ENCODE measurements at places on chromosomes 12 and 14. TPM values are rescaled to one million over a fixed set of nuclear protein-coding genes. Genes with fewer than 3 reads are reported as not detected.
A peak's percentile ranks its signal among the peaks of the same experiment; 100 is the strongest.

The CELA1 gene
- 0.73 TPM for total RNA-seq

GRCh38 chr12:74455429-74455828, 82.2 kb upstream of the ATXN7L3B start:
- DNase-seq = no peak

The CPNE6 gene
- total RNA-seq = not detected

The TSPAN11 gene
- not detected for total RNA-seq

DNA sequence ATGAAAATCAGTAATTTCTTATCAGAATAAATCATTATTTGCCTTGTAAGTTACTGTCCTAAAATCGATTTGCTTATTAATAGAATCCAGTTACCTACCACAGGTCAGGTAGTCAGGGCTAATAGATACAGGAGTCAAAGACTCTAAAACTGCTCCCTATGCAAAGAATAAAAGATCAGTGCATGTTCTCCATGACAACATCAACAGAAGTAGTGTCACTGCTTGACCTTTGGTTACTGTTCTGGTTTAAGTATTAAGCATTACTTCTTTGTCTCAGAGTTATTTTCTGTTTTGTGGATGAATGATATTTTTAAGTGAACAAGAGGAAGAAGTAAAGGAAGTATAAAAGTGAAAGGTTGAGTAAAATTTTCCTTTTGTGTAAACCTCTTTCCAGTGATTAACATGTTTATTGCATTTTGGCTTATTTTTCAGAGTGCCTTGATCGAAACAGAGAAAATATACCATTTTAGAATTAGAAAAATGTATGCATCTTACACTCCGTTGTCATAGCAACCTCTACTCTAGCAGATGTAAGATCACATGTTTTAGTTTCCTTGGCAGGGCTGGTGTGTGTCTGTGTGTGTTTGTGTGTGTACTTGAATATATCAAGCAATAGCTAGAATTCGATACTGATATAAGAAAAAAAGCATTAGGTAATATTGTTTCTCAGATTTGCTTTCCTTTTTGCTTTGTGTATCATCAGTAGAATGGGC, 44.7 kb downstream of the ABCD2 start:
- DNase-seq = no peak

- no peak for DNase-seq
These were observed 176.7 kb upstream of the SEL1L start for GRCh38 chr14:81710232-81710845.

The HRK gene
- total RNA-seq = not detected

- no peak for DNase-seq
These were observed 179.4 kb downstream of the KSR2 start for GRCh38 chr12:117789195-117789912.

- no peak for DNase-seq
These were observed 39.8 kb upstream of the GPR68 start for GRCh38 chr14:91284146-91284790.

GRCh38 chr12:126883697-126884096, 1383.3 kb upstream of the TMEM132C start:
- no peak for DNase-seq

GRCh38 chr14:60090864-60091519, 731 bp upstream of the PCNX4 start:
- peak; percentile 26 for DNase-seq

DNA sequence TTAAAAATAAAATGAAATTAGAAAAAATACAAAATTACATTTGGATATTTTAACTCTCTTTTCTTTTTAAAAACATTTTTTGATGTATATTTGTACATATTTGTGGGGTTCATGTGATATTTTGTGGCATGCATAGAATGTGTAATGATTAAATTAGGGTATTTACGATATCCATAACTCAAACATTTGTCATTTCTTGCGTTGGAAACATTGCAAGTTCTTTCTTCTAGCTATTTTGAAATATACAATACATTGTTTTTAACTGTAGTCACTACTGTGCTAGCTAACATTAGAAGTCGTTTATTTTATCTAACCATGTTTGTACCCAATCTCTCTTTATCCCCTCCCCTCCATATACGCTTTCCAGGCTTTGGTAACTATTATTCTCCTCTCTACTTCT, 13.9 kb upstream of the EIF2S3B start:
- no peak for DNase-seq

The AQP2 gene
- not detected for total RNA-seq

GRCh38 chr12:130713581-130713991, 2.5 kb downstream of the RIMBP2 start:
- no peak for DNase-seq

GRCh38 chr12:93729934-93730333, 52.8 kb downstream of the CRADD start:
- no peak for DNase-seq

DNA sequence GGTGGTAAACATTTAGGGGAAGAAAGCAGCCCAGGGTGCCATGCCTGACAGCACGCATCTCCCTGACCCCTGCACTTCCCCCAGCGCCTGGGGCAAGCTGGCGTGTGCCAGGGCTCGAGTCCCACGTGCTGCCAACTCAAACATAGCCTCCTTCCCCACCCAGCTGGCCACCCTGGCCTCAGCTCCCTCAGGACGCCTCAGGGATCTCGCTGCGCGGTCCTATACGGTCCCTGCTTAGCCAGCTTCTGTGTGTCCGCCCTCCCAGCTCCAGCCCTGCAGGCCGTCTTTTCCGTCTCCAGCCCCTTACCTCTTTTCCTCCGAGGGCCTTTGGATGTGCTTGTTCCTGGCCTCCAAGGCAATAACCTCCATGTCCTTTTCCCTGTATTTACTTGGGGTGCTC, 71.0 kb downstream of the TESC start:
- no peak for DNase-seq

DNA sequence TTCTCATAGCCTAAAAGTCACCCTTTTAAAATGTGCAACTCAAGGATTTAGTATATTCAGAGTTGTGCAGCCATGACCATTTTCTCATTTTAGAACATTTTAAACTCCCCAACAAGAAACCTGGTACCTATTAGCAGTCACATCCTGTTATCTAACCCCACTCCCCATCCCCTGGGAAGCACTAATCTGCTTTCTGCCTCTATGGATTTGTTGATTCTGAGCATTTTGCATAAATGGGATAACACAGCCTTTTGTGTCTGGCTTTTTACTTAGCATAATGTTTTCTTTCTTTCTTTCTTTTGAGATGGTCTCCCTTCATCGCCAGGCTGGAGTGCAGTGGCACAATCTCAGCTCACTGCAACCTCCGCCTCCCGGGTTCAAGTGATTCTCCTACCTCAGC, 38.6 kb upstream of the YY1 start:
- DNase-seq = no peak

- no peak for DNase-seq
These were observed 17.8 kb downstream of the FBXL14 start for GRCh38 chr12:1576410-1577241.

The ATXN7L3B gene
- 45.1 TPM for total RNA-seq

The CD9 gene
- total RNA-seq = 4.5 TPM

- DNase-seq = no peak
These were observed 386.9 kb downstream of the ZFP36L1 start for GRCh38 chr14:68405961-68406360.

DNA sequence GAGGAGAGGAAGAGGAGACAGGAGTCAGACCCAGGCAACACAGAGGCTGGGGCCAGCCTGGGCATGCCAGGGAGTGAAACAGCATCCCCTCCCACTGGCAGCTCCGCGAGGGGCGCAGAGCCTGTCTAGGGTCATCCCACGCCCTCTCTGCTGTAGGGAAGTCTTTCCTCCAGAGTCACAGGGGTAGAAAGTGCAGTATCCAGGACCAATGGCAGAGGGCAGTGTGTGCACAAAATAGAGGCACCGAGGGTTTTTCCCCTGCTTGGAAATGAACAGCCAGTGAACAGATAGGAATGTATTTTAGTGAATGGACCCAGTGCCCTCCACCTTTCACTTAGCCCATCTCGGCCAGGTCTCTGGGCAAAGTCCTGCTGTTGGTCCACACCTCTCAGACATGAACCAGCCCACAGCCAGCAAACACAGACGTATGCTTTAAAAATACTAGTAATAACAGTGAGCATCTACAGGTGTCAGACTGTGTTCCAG, 9.4 kb upstream of the KRT74 start:
- DNase-seq = peak; percentile 56

The CFAP251 gene
- 0.44 TPM for total RNA-seq

The B4GALNT1 gene
- not detected for total RNA-seq

The IL31 gene
- total RNA-seq = not detected

DNA sequence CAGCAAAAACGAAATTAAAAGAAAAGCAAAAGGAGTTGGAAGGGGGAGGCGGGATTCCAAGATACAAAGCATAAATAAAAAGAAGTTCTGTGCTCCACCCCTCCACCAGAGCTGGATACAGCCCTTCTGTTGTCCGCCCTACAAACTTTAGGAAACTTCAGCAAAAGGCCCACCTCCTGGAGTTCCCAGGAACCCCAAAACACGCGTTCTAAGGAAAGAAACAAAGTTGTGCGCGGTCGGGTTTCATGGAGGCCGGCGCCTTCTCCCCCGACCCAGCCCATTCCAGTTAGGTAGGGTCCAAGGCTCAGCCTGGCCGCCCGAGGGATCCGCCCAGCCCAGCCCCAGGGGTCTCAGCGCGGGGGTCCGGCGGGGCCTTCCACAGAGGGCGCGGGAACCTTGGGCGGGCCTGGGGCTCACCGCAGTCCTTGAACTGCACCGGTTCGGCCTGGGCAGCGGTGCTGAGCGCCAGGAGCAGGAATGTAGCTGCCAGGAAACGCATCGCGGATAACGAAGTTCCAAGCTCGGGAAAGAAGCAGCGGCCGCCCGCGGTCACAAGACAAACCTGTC, at the start of gene NPC2:
NPC2 (minus strand) TSS at position 530 of the 567 bp plus-strand sequence; CDS start at position 499, 31 bp downstream.
- DNase-seq = no peak

DNA sequence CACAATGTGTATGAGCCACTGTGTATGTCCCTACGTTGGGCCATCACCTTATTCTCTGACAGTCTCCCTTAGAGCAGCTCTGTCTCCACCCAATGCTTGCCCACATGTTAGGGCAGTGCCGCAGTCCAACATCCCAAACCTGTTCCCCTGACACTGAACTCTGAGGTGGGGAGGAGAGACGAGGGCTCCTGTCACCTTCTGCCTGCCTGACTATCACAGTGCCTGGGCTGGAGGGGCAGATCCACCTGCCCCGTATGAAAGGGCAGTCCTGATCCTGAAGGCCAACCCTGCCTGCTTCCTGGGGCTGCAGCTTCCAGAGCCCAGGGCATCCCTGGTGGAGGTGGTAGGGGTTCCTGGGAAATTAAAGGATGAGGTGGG, 2.2 kb downstream of the TGM1 start:
- DNase-seq = no peak

DNA sequence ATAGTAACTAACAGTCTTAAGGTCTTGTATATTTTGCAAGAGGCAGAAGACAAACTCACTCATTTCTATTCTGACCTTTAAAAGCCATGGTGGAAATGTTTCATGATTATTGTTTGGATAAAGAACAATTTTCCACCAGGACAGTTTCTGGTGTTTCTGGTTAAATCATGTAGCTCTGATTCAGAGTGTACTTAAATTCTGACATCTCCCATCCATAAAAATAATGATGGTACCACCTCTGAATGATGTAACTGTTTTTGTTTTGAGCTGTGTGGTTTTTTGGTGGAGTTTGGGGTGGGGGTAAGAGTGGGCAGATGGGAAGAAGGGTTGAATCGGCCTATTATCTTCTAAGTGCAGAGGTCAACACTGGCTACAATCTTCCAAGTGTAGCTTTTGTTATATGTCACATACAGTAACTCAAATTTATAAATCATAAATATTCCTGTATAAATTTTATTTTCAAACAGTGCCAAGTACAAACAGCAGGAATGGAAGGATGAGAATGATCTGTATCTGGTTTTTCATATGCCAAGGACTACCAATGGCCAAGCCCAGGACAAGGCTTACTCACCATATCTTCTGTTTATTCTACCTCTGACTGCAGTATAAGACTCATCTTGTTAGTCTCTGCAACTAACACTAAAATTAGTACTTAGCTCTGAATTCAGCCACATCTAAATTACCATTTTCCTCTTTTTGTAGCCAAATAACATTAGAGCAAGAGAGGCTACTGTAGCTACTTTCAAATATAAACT, 108.7 kb downstream of the BCAT1 start:
- no peak for DNase-seq

The SERPINA12 gene
- not detected for total RNA-seq

The GLT1D1 gene
- total RNA-seq = not detected

GRCh38 chr12:94545935-94546771, 86.5 kb upstream of the CEP83 start:
- DNase-seq = no peak

The CCDC198 gene
- not detected for total RNA-seq

The ARHGDIB gene
- total RNA-seq = 717 TPM

The TAS2R8 gene
- not detected for total RNA-seq

GRCh38 chr12:12510141-12510540, 52.5 kb downstream of the DUSP16 start:
- DNase-seq = no peak

GRCh38 chr12:2333491-2334195, 280.9 kb downstream of the CACNA1C start:
- DNase-seq = no peak

The MYO1H gene
- total RNA-seq = not detected

DNA sequence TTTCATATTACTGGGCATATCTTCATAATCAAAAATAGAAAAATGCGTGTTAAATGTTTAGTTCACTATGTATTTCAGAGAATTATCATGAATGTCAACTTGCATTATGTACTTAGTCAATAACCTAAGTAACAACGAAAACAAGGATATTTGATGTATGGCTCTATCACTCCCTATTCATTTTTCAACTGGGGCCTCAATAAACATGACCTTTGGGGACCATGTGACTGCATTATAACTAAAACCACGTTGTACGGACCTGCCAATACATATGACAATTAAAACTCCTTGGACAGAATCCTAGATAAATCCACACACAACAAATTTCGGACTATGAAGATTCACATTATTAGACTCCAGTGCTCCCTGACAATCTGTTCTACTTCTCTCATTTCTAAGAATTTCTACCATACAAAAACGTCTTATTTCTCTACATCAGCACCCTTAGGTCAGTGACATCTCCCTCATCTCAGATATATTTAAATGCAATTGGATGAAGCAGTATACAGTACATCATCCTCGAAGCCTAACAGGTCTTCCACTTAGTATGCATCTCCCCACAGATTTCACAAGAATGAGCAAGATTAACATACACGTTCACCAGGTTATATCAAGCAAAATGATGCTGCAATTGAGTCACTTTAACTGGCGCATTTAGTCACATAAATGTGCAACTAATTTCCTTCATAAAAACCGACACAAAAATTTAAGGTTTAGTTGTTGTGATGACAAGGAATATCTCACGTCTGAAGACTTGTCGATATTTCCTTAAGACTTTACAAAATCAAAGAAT, 1.5 kb downstream of the UBE2N start:
- DNase-seq = no peak

GRCh38 chr12:120495186-120495730, 655 bp upstream of the DYNLL1 start:
- no peak for DNase-seq

GRCh38 chr12:64670019-64670418, 59.7 kb downstream of the RASSF3 start:
- no peak for DNase-seq

The SVOP gene
- not detected for total RNA-seq
